Activated B cell treated with CpG ODN at 0.5 μM for 24 hours (primary cell): ENCODE measurements at places on chromosomes 6 and 20.

DNA sequence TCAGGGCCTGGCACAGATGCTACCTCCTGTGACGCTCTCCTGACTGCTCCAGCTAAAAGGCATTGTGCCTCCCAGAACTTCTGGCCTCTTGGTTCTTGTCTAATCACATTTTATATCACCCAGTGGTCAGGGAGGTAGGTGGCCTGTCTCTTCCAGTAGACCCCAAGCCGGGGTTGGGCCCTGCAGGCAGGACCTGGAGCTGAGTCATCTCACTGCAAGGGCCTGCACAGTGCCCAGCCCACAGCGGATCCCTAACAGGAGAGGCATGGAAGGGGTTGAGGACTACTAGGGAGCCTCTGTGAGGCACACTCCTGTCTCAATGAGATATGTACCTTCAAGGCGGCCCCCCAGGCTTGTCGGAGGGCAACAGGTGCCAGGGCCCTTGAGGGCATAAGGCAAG, 6.4 kb downstream of the LEMD2 start:
- DNase-seq: no peak

GRCh38 chr6:94254689-94255088, 835.3 kb upstream of the EPHA7 start:
- no peak for DNase-seq

DNA sequence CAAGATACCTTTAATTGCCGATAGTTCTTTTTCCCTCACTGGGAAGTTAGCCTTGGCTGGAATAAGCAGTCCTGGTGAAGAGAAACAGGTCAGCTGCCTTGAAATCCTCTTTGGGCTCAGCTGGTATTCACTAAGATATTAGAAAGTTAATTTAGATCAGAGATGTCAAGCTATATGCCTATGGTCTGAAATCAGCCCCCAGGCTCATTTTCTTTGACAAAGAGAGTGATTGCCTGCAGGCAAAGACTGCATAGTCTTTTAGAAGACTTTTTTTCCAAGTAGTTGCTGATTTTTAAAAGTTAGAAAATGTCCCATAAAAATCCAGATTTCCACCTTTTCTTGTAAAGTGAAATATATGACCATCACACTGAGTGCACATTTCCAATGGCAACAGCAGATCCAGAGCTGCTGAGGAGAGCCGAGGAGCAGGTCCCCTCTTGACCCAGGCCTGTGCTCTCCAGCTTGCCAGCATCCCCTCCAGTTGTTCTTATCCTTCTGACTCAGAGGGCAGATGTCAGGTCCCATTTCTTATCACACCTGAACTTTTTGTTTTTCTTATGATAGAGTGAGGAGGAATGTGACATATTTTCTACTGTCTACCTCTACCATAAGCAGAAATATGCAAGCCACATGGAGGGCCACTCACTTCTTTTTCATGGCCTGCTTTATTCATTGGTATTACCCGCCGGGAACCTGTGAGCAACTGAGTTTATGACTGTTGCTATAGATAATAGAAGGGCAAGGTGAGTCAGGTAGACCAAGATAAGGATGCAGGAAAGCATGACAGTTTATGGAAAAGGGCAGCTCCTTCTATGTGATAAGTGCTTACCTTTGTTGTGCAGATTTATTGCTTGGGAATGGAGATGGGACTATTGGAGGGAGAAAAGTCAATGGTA, 17.6 kb upstream of the L3MBTL3 start:
- no peak for DNase-seq

DNA sequence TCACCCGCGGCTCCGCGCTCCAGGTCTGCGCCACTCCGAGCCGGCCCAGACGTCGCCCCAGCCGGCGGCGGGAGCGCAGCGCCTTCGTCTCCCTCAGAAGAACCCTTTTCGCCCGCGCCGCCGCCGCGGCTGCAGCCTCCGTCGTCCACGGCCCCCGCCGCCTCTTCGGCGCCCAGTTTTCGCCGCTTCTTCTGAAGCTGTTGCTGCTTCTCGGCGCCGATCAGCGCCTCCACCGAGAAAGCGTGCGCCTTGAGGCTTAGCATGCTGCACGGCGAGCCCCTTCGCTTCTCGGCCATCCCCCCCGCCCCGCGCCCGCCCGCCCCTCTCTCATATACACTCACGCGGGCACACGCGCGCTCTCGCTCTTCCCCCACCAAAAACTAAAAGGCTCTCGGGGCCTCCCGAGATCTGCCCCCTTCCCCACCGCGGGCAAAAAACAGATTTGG, 489 bp downstream of the TBX18 start:
- no peak for DNase-seq

DNA sequence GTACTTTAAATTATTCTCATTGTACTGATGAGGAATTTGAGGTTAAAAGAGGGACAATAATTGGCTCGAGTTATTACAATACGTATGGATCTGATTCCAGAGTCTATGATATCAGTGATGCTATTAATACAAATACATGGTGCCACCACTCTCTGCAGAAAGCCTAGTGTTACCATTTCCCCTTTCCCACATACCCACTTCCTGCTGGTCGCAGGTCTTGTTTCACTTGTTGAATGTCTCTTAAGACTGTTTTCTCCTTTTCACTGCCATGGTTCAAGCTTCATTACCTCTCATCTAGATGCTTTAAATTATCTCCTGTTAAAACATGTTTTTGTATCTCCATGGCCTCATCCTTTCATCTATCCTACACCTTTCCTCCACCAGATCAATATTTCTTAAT, 62.0 kb downstream of the FHL5 start:
- DNase-seq: no peak

GRCh38 chr6:34955442-34955841, 66.4 kb downstream of the ANKS1A start:
- DNase-seq: no peak

GRCh38 chr6:105251689-105252088, 71.9 kb upstream of the POPDC3 start:
- no peak for DNase-seq

- DNase-seq: no peak
Observed at GRCh38 chr20:1651268-1652058, 6.1 kb downstream of the SIRPG start.

DNA sequence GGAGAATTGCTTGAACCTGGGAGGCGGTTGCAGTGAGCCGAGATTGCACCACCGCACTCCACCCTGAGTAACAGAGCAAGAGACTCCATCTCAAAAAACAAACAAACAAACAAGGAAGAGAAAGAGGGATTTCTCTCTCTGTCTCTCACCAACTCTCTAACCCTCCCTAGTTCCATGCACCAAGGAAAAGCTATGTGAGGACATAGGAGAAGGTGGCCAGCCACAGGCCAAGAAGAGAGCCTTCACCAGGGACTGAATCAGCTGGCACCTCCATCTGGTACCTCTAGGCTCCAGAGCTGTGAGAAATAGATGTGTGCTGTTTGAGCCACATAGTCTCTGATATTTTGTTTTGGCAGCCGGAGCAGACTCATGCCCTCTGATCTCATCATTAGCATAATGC, 9.0 kb upstream of the FAM110A start:
- no peak for DNase-seq

DNA sequence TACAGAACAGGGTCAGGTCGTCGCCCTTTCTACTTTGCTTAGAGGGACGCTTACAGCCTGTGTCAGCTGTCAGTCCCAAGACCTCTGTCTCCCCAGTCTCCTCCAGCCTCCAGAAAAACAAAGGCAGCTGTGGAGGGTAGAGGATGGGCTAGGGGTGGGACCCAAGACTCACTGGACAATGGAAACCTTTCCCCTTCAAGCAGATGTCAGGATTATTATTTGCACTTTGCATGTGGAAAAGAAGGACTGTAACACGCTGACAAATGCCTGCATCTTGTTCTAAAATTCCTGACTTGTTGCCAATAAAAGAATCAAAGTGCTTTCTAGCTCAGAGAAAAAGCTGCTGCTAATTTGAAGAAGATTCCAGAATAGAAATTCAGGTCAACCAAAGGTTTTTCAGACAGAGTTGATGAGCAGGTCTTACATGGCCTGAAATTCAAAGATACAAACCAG, 58.7 kb downstream of the SNX5 start:
- no peak for DNase-seq

- DNase-seq: no peak
Observed at GRCh38 chr6:63389191-63389844, 69.5 kb upstream of the LGSN start.

- no peak for DNase-seq
Observed at GRCh38 chr6:32095338-32096086, 13.6 kb downstream of the TNXB start.

DNA sequence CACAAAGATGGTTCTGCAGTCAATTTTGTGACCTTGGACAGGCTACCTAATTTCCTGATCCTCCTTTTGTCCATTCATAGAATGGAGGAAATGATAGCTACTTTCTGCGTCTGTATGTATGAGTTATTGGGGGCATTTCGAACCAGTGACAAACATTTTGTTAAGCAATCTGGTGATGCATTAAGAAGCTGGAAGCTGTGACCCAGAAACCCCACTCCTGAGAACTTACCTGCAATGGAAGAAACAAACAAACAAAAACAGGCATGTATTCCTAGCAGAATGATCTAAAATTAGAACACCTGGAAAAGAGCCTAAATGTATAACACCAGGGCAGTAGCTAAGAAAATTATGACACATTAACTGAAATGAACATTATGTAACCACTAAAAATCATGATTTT, 33.4 kb upstream of the PRND start:
- no peak for DNase-seq

GRCh38 chr6:65126667-65127066, 580.4 kb downstream of the EYS start:
- no peak for DNase-seq

- DNase-seq: no peak
Observed at GRCh38 chr6:170147832-170148708, 142.8 kb downstream of the DLL1 start.

DNA sequence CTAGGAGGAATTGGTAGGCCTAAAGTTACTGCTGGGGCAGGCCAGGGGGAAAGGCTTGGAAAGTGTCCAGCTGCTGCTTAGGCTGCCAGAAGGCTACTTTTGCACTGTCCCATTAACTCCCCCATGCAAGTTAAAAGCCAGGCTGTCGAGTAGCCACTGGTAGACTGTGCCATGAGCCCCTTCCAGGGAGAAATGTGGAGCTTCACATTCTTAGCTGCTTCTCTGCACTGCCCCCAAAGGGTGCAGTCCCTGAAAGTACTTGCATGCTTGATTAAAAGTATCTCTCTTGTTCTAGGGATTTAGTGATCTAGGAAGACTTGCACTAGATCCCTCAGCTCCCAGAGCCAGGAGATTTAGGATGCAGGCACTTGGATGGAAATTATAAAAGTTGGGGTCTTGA, 57.3 kb downstream of the CDC5L start:
- DNase-seq: no peak

DNA sequence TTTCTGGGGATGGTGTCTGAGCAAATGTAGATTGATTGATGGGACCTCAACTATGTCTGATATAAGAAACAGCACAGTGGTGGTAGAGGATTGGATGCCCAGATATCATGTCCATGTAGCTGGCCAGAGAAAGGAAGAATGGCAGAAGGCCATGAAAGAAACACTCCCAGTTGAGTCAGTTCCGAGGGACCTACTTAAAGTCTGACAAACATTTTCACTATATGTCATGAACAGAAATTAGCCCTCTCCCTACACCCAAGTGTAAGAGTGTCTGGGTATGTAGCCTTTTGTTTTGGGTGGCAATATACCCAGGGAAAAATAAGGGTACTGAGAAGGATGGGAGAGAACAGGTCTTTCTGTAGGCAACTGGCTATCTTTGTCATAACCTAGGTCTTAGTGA, 434.2 kb downstream of the BCKDHB start:
- no peak for DNase-seq

GRCh38 chr6:37731371-37731770, 33.7 kb upstream of the MDGA1 start:
- DNase-seq: no peak

DNA sequence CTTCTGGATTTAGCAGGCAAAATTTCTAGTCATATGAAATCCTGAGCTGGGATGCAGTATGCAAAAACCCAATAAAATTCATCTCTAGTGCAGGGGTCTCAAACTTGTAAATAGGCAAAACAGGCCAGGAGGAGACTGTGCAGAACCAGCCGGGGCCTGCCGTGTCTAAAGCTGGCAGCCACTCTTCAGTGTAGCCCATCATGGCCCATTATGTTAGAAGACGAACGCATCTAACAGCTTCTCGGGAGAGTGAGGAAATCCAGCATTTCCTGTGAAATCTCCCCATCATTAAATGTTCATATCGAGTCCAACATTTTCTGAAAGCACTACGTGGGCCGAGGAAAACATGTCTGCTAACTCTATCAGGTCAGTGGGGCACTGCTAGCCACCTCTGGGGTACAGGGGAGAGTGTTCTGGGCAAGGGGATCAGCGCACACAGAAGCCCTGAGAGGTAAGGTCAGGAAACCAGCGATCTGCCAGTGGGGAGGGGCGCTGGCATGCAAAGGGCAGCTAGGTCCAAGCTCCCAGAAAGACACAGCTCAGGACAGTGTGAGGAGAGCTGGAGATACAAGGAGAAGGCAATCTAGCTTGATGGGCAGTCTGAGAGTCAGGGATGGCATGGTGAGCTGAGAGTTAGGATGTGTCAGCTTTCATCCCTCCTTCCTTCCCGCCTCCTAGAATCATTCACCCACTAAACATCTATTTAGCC, 144.2 kb downstream of the PREX1 start:
- DNase-seq: no peak

DNA sequence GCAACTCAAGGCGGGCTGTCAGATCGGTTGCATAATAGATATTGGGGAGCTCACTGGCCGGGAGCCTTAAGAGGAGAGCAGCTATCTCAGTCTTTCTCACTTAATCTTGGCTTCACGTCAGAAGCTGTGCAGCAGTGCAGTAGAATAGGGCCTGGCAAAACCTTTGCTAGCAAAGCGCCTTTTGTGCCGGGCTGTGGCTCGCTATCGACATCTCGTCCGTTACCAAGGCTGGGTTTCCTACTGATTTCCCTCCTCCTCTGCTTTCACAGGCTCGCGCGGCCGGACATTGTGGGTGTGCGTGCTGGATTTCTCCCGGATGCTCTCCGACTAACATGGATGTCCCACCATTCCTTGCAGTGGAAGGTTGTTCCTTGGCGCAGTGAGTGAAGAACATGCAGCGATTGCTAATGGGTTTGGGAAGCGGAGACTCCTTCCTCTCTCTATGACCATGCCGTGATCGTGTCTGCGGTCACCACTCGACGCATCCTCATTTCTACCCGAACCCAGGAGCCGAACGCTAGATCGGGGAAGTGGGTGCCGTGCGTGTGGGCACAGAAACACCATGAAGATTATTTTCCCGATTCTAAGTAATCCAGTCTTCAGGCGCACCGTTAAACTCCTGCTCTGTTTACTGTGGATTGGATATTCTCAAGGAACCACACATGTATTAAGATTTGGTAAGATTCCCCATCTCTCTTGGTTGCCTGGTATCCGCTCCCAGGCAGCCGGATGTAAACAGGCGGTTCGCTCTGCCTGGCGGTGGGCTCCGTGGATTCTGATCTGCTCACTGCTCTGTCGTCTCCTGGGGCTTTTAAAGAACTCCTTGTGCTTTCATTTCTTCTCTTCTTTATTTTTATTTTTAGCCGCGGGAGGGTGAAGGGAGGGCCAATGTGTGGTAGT, 5.5 kb downstream of the GRIK2 start:
- DNase-seq: no peak

DNA sequence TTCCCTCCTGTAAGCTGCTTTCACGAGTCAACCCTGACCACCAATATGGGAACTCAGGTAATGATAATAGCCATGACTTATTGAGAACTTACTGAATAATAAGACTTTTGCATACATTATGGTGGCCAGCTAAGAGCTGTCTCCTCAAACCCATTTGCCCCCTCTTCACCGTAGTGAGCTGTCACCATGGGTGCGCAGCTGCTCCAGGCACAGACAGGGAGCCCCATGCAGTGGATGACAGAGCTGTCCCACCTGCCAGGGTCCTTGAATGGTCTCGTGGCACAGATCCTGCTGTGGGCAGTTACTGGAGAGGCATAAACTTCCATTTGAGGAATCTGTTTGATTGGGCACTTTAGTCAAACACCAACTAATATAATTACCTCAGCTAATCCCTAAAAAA, 1.9 kb downstream of the SLC22A16 start:
- DNase-seq: no peak
